ENCODE measurements at places on chromosomes 2 and 18.

GRCh38 chr18:21369146-21369545, 127.1 kb downstream of the GREB1L start:
- DNase-seq = peak; percentile 20

GRCh38 chr18:58657081-58657480, 14.2 kb upstream of the MALT1 start:
- no peak for DNase-seq

DNA sequence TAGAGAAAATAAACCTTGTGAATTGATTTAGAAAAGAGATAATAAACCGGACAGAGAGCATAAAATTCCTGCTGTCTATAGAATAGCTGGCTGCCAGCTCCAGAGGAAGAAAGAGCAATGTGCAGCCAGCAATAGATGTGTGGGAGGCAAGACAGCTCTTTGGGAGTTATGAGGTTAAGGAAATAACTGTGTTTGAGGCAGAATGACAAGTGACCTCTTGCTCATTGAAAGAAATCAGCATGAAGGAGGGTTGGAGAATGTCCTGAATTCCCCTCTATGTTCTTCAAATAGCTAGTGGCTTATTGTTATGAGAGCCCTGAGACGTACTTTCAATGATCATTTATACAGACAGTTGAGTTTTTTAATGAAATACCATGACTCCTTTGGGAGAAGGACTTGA, 1009.9 kb upstream of the NXPH2 start:
- no peak for DNase-seq

DNA sequence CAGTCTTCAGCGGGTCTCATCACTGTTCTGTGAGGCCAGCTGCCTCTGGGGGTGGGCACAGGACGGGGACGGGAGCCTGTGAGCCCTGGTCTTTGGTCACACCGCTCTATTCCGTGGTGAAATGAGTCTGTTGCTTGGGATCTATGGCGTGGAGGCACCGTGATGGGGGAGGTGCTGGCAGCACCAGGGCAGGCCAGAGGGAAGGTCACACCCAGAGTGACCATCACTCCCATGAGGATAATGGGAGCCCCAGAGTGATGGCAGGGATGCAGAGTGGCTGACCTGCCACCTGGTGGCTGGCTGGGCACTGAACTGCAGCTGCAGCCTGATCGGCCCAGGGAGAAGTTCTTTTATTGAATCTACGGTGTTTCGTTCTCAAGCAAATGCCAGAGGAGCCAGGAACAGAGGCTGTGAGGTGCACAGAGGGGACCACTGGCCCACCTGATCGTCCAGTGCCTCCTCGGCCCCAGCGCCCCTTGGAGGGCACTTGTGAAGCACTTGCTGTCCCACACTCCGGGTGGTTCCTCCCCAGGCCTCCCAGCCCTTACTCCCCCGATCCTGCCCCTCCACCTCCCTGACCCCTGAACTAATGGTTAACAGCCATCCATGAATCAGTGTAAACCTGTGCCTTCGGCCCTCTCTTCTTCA, 17.9 kb downstream of the KCNIP3 start:
- peak; percentile 24 for DNase-seq

DNA sequence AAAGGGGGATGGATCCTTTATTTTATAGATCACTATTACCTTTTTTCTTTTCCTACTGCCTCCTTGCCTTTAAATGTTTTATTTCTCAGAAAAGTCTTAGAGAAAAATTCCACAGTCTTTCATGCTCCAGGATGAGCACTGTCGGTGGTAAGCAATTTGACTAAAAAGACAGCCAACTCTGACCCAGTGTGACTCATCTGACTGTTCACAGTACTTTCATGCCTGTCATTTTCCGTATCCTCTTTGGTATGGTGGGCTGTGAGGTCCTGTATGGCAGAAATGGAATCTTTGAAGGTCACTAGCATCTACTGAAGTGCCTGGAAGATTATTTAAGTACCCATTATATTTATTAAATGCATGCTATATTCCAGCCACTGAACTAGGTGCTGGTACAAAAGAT, 2.1 kb upstream of the RFTN2 start:
- DNase-seq = peak; percentile 44

DNA sequence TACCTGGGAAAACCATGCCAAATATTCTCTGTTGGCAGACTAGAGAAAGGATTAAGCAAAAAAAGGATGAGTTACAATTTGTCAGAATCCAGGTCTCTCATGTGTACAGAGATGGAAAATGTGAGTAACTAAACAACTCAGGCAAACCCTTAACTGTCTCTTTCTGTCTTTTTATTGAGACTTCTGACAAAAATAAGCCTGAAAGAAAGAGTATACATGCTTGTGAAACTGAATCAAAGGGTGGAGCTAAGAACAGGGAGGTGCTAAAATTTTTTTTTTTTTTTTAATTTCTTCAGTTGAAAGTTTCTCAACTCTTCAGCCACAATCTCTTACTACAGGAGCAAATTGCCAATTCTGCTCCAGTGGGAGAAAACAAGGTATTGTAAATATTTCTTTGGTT, at the start of gene SERPINB10:
Gene SERPINB10 (plus strand): TSS at position 295 of the 400 bp plus-strand sequence. CDS start 7,553 bp downstream, outside the sequence.
- no peak for DNase-seq

- DNase-seq = peak; percentile 45
These were observed 403.2 kb downstream of the THSD7B start for GRCh38 chr2:137168552-137168951.

DNA sequence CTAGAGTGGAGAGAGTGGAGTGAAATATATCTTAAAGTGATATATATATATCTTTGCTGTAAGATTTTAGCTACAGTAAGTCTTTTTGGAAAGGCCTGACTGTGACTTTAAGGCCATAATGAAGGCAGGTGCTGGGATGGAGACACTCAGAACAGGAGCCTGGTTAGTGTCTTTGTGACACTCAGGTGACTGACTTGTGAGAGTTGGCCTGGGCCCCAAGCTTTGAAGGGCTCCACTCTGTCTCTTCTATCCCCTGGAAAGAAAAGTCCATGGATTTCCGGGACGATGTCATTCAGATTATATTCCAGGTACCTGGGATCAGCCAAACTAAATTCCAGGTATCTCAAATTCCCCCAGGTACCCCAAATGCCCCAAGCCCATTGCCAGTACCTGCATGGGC, 276.6 kb downstream of the PDE11A start:
- DNase-seq = no peak

- peak; percentile 21 for DNase-seq
These were observed 479.1 kb downstream of the MBD2 start for GRCh38 chr18:53745224-53745967.

GRCh38 chr2:44210362-44210761, 41.7 kb downstream of the PPM1B start:
- no peak for DNase-seq

- no peak for DNase-seq
These were observed 330.8 kb downstream of the TXNL1 start for GRCh38 chr18:56307354-56308170.
